ENCODE measurements at places on chromosomes 3 and 15.

DNA sequence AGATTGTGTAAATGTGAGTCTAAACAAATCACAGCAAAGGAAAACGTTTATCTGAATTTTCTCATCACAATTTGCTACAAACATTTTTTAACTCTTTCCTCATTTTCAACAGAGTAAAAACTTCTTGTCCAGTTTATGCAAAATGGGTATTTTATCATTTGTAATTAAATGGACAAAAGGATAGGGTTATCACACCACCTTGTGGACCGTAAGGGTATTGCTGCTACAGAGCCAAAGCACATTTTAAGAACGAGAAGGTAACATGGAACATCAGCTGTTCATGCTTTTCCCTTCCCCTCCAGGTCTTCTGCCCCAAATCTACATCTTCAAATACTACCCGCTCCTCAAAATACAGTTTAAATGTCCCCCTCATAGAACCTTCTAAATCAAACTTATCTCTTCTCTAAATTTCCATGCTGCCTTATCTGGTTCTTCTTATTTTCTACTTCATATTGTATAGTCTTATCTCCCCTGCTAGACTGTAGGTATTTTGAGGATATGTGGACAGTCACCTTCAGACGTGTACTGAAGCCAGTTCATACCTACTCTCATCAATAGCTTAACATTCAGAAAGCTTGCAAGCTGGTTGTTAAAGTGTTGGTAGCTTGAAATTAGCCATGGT lies 12.8 kb upstream of the SETMAR start:
- no peak for DNase-seq

DNA sequence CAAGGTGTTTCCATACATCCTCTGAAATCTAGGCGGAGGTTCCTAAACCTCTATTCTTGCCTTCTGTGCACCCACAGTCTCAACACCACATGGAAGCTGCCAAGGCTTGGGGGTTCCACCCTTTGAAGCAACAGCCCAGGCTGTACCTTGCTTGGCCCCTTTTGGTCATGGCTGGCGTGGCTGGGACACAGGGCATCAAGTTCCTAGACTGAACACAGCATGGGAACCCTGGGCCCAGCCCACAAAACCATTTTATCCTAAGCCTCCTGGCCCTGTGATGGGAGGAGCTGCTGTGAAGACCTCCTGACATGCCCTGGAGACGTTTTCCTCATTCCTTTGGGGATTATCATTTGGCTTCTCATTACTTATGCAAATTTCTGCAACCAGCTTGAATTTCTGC lies 739.0 kb upstream of the NECTIN3 start:
- no peak for DNase-seq

- no peak for DNase-seq
Measured at GRCh38 chr15:25785641-25786025, 77.5 kb downstream of the ATP10A start.

GRCh38 chr3:112629425-112629824 lies 11.5 kb downstream of the CCDC80 start:
- no peak for DNase-seq

GRCh38 chr3:53217175-53217574 lies 38.6 kb downstream of the TKT start:
- no peak for DNase-seq

- DNase-seq, result no peak
Measured at GRCh38 chr15:41122849-41123248, 6.8 kb upstream of the INO80 start.

DNA sequence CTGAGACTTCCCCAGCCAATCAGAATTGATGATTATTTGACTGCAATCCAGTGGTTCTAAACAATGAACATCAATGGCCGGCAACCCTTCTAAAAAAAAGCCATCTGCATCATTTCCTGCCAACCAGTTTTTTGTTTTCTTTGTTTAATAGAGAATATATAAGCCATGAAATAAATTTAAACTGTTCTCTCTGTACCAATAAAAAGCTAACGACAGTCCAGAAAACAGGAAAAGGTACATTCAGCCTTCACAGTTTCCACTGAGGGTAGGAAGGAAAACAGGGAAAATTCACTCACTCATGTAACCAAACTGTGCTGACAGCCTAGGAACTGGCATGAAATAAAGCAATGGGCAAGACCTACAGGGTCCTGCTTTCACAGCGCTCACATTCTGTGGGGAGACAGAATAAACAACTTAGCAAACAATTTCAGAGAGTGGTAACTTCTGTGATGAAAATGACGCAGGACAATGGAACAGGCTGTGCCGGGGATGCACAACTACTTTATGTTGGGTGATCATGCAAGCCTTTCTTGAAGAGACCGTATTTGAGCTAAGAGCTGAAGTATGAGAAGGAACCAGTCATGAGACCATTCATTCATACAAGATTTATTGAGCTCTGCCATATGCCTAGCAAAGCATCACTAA lies 630.1 kb downstream of the MAGI1 start:
- no peak for DNase-seq

DNA sequence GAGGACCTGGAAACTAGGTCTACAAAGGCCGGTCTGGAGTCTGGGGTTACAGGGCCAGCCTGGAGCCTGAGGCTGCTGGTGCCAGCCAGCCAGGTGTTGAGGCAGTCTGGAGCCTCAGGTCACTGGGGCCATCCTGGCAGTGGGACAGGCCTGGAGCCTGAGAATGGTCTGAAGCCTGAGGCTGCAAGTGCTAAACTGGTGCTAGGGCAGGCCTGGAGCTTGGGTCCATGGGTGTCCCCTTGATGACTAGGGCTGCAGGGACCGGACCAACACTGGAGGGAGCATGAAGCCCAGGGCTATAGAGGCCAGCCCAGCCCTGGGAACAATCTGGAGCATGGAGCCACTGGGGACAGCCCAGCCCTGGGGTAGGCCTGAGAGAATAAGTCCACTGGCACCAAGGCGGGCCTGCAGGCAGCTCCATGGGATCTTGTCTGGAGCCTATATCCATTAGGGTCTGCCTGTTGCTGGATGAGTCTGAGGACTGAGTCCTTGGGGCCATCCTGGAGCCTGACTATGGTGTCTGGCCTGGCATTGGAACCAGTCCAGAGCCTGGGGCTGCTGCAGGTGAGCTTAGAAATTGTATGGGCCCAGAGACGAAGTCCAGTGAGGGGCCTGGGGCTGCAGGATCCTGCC lies 101.9 kb downstream of the GLDN start:
- DNase-seq, result no peak

DNA sequence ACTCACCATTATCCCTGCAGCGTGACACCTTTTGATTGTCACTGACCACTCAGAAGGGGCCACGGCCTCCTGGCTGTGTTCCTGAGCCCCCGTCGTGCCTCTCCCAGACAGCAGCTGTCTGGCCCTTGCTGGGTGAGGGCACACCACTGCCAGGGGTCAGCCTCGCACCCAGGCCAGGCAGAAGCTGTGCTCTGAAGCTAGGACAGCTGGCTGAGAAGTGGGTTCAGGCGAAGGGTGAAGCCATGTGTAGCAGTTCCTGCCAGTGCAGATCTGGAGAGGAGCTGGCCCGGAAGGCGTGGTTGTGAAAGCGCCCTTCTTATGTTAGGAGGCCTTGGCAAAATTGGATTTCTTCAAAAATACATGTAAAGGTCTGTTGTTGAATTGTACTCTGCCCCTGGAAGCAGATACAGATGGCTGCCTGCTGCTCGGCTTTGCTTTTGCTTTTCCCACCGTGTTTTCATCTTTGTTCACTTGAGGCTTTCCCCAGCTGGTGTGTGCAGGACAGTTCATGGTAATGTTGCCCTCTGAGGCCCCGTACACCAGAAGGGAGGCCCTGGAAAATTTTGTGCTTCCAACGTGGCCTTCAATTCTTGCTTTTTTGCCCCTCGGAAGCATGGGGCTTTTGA lies 49.1 kb downstream of the KLHL25 start:
- DNase-seq, result no peak

GRCh38 chr3:143736205-143736997 lies 111.9 kb downstream of the SLC9A9 start:
- DNase-seq, result no peak

- no peak for DNase-seq
Measured at GRCh38 chr3:3433711-3434110, 254.2 kb upstream of the CRBN start.

DNA sequence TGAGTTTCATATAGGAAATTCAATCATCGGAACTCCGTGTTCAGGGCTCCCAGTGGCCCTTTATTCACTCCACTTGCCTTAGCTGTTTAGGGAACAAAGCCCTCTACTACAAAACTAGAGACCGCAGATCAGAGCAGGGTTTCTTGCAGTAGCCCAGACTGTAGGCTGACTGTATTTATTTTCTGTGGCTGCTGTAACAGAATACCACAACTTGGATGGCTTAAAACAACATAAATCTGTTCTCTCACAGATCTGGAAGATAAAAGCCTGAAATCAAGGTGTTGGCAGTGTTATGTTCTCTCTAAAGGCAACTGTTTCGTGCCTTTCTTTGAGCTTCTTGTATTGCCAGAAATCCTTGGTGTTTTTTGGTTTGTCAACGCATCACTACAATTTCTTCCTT lies 479.0 kb downstream of the AGBL1 start:
- no peak for DNase-seq

- no peak for DNase-seq
Measured at GRCh38 chr3:141507392-141508066, 20.7 kb downstream of the RASA2 start.

- DNase-seq, result no peak
Measured at GRCh38 chr3:69160525-69160924, 38.1 kb upstream of the LMOD3 start.

- no peak for DNase-seq
Measured at GRCh38 chr3:128950223-128950938, 43.5 kb downstream of the CFAP92 start.

GRCh38 chr3:20916951-20917606 lies 731.1 kb upstream of the SGO1 start:
- no peak for DNase-seq

- DNase-seq, result no peak
Measured at GRCh38 chr3:179929091-179929529, 107.6 kb downstream of the PEX5L start.

- DNase-seq, result no peak
Measured at GRCh38 chr15:100221471-100222348, 120.1 kb downstream of the ADAMTS17 start.

DNA sequence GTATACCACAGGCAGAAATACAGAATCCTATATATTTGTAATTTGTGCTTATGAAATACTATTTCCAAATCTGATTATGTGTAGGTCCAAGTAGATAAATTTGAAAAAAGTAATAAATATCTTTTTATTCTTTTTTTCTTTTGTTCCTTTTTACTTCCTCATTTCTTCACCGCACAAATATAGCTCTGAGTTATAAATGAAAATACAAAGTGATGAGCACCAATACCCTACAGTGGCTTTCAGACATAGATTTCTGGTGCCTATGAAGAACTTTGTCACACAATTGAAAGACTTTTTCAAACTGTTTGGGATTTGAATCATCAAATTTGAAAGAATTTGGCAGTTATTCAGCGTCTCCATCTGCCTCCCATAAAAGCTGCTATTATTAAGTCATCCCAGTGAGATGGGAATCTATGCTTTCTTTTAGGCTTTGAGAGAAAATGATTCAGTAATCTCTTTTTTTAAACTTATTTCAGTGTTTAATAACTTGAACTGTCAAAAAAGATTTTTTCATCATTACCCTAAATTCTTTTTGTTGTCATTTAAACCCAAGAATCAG lies 363.6 kb upstream of the GOLIM4 start:
- no peak for DNase-seq

- no peak for DNase-seq
Measured at GRCh38 chr3:48747015-48747615, 30.1 kb upstream of the IP6K2 start.

- DNase-seq, result no peak
Measured at GRCh38 chr3:2268779-2269178, 170.1 kb downstream of the CNTN4 start.

DNA sequence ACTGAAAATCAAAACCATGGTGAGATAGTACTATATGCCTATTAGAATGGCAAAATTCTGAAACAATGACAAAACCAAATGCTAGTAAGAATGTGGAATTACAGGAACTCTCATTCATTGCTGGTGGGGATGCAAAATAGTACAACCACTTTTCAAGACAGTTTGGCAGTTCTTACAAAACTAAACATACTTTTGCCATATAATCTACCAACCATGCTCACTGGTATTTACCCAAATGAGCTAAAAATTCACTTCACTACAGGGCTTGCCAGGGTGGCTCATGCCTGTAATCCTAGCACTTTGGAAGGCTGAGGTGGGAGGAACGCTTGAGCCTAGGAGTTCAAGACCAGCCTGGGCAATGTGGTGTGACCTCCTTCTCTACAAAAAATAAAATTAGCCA lies 40.0 kb downstream of the MYO9A start:
- DNase-seq, result no peak

- DNase-seq, result no peak
Measured at GRCh38 chr3:32283304-32283703, 44.8 kb downstream of the CMTM8 start.

DNA sequence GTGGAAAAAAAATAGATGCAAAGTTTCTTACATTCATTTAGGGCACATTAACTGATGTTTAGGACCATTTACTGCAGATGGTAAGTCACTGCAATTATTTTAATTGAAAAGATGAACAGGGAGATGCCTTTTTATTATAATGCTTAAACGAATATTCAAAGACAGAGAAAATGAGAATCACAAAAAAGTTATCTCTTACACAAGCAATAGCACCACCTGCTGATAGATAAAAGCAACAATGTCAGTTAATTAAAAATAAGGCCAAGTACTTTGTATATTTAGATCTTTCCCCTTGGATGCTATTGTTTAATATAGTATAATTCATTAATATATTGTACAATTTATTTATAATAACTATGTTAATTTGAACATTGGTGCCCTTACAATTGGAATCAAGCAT lies 55.9 kb downstream of the IFT80 start:
- DNase-seq, result no peak

- no peak for DNase-seq
Measured at GRCh38 chr15:92068121-92068520, 214.6 kb downstream of the SLCO3A1 start.

GRCh38 chr3:139280027-139280671 lies 63.7 kb upstream of the MRPS22 start:
- no peak for DNase-seq

DNA sequence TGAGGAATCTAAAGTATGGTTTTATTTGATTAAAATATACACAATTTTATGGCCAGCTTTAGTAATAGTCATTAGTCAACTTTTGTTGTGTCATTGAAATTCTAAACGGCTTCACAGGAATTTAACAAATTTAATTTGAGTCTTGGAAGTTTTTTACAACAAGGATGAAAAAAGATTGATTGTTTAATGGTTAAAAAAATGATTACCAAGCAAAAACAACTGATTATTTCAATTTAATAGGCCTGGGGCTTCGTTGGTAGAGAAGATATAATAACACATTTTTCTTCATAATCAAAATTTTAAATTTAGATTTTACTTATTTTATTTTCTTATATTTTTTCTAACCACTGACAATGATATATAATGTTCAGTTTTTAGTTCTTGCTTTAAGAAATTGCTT lies 4.4 kb downstream of the MME start:
- DNase-seq, result no peak

DNA sequence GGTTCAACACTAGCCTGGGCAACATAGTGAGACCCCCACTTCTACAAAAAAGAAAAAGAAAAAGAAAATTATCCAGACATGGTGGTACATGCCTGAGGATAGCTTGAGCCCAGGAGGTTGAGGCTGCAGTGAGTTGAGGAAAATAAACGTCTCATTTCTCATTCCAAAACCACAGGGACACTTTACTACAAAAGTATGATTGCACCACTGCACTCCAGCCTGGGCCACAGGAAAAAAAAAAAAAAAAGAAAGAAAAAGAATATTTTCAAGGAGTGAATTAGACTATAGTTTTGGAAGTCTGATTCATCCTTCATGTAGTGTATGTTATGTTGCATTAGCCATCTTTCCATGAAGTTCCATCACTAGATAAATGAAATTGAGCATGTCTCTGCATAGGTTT lies 149.5 kb upstream of the THBS1 start:
- no peak for DNase-seq

- DNase-seq, result no peak
Measured at GRCh38 chr15:78976691-78977090, 31.8 kb upstream of the CTSH start.
